ENCODE measurements at places on chromosomes 3 and 15. TPM values are rescaled to one million over a fixed set of nuclear protein-coding genes. Genes with fewer than 3 reads are reported as not detected.

GP9 gene
- not detected for total RNA-seq

GOLGA6D gene
- total RNA-seq: not detected

SIDT1 gene
- total RNA-seq: 25.7 TPM

C3orf70 gene
- 29.9 TPM for total RNA-seq

IL5RA gene
- 0.69 TPM for total RNA-seq

DNA sequence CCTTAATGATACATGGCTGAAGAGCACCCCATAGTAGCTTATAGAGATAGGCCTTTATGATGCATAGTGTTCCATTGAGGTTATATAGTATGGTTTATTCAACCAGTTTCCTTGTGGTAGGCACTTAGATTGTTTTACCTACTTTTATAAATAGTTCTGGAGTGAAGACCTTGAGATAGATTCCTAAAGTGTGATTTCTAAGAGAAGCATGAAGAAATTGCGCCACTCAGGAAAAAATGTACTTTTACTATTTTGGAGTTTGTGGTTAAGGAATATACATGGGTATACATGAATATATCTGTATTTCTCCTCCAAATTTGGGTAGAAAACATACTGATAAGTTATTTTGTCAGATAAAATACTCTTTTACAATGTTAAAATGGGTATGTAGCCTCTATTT lies 70.5 kb downstream of the CHD2 start:
- no peak for DNase-seq

- DNase-seq: no peak
These were observed 71.7 kb downstream of the NEDD4 start for GRCh38 chr15:55921744-55922143.

Measured in urinary bladder (tissue), 4 donors.